Central memory CD8-positive, alpha-beta T cell (primary cell): ENCODE measurements at places on chromosomes 7 and 10.

DNA sequence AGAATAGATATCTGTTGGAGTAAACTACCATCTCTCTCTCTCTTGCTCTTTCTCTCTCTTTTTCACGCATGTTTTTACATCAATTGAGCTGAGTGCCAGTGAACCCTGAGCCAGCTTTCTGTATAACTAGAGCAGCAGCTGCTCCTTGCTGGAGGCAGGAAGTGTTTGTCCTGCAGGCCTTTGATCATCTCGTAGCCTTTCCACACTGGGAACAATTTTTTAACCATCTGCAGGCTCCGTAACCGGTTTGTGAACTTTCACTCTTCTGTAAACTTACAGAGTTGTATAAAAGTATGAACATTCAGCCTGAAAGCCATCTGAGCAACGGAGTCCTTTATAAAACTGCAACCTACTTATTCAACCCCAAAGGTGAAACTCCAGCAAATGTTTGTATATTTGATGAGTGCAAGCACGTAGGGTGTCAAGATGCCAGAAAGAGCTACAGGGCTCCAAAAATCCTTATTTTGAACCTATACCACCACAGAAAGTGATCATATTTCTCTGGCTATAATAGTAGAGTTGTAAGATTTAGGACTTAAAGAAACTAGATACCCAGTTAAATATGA, 162.8 kb upstream of the NFE2L3 start:
- DNase-seq: no peak

- no peak for DNase-seq
Observed at GRCh38 chr10:118734475-118734874, 20.3 kb downstream of the CACUL1 start.

- DNase-seq: no peak
Observed at GRCh38 chr10:127715249-127715648, 21.7 kb upstream of the FOXI2 start.

GRCh38 chr10:61633665-61634064, 29.1 kb upstream of the CABCOCO1 start:
- no peak for DNase-seq

GRCh38 chr10:124685261-124685660, 58.9 kb downstream of the FAM53B start:
- DNase-seq: no peak

GRCh38 chr7:21616796-21617436, 74.1 kb downstream of the DNAH11 start:
- DNase-seq: no peak

- no peak for DNase-seq
Observed at GRCh38 chr10:15201589-15202300, 33.3 kb upstream of the NMT2 start.

DNA sequence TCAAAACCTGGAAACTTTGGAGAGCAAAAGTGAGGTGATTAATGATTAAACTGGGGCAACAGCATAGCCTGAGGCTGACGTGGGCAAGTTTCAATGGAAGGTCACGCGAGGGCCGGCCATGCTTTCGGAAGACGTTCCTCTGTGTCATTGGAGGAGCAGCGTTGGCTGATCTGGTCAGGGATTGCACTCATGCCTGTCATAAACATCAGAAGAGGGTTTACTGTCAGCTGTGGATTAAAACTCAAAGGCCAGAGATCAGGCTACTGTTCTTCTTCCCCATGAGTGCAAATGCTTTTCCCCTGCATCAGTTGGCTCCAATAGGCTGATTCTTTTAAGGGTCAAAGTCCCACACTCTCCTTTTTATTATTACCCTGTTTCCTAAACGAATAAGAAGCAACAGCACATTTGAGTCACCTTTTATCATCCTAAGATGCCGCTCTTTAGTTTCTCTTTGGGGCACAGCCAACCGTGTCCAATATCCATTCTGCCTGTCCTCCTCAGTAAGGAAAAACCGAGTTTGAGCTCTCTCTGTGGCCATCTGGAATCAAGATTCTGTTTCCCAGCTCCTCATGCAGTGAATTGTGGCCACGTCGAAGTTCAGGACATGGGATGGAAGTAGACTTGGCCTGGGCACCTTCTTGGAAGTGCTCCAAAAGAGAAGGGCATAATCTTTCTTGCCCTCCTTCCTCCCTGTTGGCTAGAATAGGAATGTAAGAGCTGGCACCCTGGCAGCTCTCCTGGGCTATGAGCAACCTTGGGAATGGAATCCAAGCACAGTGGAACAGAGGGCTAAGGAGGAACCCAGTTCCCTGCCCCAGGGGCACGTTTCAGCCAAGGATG, 62.5 kb upstream of the INSIG1 start:
- DNase-seq: no peak

- no peak for DNase-seq
Observed at GRCh38 chr10:69226919-69227450, 6.9 kb downstream of the HKDC1 start.

GRCh38 chr7:106260136-106260561, 24.6 kb downstream of the NAMPT start:
- no peak for DNase-seq

DNA sequence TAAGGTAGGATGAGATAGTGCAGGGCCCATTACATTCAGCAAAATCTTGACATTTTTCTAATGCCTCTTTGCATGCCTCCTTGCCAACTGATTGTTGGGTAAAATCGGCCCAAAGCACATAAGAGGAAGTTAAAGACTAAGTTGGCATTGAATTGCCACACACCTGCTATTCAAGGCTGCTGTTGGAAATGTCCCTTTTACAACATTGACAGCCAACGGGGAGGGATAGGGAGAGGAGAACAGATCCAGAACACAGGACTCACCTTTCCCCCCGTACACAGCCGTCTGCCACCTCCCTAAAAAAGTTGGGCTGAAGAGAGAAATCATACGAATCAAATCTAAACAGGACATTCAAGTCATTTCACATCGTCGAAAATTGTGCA, 695 bp downstream of the FAM237B start:
- DNase-seq: no peak

- no peak for DNase-seq
Observed at GRCh38 chr7:102264367-102264891, 22.2 kb upstream of the SH2B2 start.

DNA sequence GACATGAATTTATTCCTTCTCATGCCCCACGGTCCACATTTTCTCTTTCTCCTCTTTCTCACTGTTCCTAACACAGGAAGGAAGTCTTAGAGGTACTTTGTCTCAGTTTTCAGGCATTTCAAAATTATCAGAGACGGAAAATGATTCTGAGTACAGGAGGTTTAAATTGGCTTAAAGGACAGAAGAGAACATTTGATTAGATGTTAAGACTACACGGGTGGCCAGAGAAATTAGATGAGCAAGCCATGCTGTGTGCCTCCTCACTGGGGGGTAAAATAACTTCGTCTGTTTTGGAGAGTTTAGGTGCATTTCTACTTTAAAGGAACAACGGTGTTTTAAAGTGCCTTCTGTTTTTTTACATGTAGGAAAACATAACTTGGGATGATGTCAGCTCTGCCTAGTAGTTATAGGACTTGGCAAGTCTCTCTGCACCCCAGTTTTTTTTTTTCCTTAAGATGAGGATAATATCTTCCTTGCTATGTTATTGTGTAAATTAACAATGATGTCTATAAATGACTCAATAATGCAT, 66.9 kb downstream of the MCMBP start:
- DNase-seq: no peak

DNA sequence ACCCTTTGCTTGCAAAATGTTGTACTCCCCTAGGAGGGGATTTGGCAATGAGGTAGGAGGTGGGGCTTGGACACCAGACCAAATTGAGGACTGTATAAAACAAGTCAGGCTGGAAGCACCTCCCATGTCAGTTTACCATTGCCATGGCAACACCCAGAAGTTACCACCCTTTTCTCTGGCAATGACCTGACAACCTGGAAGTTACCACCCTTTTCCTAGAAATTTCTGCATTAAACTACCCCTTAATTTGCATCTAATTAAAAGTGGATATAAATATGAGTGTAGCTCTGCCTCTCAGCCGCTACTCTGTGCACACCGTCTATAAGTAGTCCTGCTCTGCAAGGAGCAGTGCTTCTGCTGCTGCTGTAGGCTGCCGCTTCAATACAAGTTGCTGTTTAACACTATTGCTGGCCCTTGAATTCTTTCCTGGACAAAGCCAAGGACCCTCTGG, 7.8 kb upstream of the BLNK start:
- no peak for DNase-seq

GRCh38 chr7:106010866-106011265, 47.8 kb downstream of the CDHR3 start:
- DNase-seq: no peak

GRCh38 chr10:91880310-91880709, 29.0 kb downstream of the FGFBP3 start:
- no peak for DNase-seq

- DNase-seq: no peak
Observed at GRCh38 chr7:27745064-27745583, 5.2 kb downstream of the TAX1BP1 start.

- DNase-seq: no peak
Observed at GRCh38 chr10:13564576-13564975, 22.2 kb upstream of the PRPF18 start.

DNA sequence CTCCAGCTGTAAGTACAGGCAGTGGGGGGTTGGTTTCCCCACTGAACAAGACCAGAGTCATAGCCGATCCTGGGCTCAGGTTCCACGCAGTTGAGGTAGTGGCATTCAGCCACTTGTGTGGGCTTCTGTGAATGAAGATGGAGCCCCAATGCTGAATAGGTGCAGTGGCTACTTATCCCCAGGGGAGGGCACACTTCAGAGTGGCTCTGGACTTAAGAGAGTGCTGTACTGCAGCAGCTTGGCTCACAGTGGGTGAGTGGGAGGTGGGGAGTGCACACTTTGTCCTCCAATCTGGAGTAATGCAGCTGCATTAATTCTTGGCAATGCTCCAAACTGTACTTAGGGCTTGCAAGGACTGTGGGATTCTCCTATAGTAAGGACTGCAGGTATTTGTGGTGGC, 81.9 kb downstream of the BUB3 start:
- no peak for DNase-seq

DNA sequence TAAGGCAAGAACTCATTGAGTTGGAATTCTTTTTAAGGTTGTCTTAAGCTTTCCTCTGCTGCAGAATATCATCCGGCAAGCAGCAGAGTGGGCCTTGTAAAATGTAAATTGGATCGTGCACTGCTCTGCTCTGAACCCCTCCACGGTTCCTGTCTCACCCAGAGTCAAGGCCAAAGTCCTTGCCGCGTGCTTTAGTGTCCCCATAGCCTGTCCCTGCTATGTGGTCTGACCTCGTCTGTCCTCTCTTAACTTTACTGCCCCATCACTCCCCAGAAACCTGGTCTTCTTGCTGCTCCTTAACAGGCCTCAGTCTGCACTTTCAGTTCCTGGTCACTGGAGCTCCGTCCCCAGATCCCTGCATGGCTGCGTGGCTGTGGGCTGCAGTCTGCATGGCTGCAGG, 121.6 kb upstream of the SDK1 start:
- DNase-seq: no peak

- no peak for DNase-seq
Observed at GRCh38 chr10:47420305-47421056, 36.4 kb upstream of the ZNF488 start.

- DNase-seq: no peak
Observed at GRCh38 chr10:32923134-32923533, 34.9 kb downstream of the ITGB1 start.

- no peak for DNase-seq
Observed at GRCh38 chr7:41268878-41269277, 434.0 kb downstream of the INHBA start.

DNA sequence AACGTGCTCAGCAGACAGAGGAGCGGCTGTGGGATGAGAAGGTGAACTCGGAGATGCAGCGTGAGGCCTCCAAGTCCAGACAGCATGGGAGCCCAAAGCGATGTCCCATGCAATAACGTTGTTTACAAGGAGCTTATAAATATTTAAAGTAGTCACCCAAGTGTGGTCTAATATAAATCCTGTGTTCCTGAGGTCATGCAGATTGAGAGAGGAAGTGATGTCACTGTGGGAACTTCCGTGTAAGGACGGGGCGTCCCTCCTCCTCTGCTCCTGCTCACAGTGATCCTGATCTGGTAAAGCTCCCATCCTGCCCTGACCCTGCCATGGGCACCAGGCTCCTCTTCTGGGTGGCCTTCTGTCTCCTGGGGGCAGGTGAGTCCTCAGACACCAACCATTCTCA, 94.7 kb upstream of the PRSS58 start:
- no peak for DNase-seq

DNA sequence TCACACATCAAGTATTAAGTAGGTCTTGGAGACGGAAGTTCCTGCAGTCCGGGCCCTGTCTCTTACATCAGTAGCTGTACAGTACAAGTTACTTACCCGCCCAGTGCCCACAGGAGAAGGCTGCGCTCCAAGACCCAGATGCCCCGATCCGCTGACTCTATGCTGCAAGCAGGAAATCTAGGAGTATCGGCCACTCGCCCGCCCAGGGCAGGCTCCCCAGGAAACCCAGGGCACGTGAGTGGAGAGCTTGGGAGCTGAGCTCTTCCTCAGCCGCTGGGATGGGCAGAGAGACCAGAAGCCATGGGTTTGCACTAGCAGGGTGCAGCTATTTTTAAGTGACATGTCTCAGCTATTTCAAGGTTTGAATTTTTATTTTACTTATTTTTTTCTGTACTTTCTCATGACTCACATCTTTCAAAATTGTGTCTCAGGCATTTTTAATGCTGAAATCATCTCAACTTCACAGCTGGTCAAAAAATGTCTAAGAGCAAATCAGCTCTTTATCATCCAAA, 1.9 kb upstream of the GPER1 start:
- DNase-seq: no peak

GRCh38 chr7:47506382-47507339, 75.2 kb downstream of the TNS3 start:
- no peak for DNase-seq

DNA sequence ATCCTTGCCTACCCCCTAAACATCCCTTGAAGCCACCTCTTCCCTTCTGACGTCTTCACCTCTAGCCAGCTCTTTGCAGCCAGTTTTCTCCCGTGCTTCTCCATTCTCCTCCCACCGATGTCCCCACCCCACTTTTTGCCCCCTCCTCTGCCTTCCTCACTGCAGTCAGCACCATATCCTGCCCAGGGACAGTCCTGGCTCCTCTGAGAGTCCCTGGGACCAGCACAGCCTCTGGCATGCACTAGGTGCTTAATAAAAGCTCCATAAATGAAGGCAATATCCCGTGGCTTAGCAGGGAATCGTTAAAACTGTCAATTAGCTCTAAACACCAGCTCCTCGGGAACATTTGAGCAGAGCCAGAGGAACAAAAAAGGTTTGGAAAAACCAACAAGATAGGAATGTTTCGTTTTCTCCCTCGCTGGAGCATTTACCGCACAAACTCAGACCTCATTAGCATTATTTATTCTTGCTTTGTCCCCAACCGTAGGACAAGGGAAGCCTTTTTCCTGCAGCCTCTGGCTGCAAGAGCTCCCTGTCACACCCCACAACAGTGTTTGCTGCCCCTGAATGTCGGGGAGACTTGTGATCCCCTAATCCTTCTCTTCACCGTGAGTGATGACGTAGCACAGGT, 16.1 kb downstream of the MYL10 start:
- no peak for DNase-seq

GRCh38 chr10:99612167-99612831, 7.9 kb downstream of the SLC25A28 start:
- DNase-seq: no peak

GRCh38 chr10:32795598-32796183, 162.3 kb downstream of the ITGB1 start:
- no peak for DNase-seq
